ENCODE measurements at places on chromosomes 3 and 15. TPM values are rescaled to one million over a fixed set of nuclear protein-coding genes. Genes with fewer than 3 reads are reported as not detected.
A peak's percentile ranks its signal among the peaks of the same experiment; 100 is the strongest.

- H3K27ac ChIP-seq = no peak overlapping the region
- peak; percentile 36 for DNase-seq
- H3K4me1 ChIP-seq = peaks cover 36% of the 10 kb centered on the region
Measured at GRCh38 chr15:98785807-98786621, 137.7 kb downstream of the IGF1R start.

GRCh38 chr3:47000922-47001730 lies 21.7 kb downstream of the NBEAL2 start:
- no peak overlapping the region for H3K27ac ChIP-seq
- H3K36me3 ChIP-seq = peaks cover 51% of the 10 kb centered on the region
- peaks cover 17% of the 10 kb centered on the region for H3K4me1 ChIP-seq
- H3K4me3 ChIP-seq = no peak overlapping the region

DNA sequence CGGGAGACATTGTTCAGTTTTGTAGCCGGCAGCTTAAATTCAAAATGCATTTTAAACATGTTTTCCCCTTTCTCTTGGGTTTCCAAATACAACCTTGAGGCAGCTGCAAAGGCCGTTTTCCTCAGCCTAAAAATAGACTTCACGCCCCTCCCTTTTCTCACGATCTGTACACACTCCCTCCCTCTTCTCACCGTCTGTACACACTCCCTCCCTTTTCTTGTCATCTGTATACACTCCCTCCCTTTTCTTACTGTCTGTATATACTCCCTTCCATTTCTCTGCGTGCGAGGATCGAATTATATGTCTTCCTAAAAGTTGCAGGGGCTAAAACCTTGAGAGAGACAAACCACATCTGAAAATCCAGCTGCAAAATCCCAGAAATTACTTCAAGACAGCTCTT lies 8.9 kb downstream of the MUC4 start:
- peaks cover 18% of the 10 kb centered on the region for H3K27me3 ChIP-seq
- no peak for DNase-seq
- peaks cover 37% of the 10 kb centered on the region for H3K4me1 ChIP-seq
- no peak overlapping the region for H3K27ac ChIP-seq

DNA sequence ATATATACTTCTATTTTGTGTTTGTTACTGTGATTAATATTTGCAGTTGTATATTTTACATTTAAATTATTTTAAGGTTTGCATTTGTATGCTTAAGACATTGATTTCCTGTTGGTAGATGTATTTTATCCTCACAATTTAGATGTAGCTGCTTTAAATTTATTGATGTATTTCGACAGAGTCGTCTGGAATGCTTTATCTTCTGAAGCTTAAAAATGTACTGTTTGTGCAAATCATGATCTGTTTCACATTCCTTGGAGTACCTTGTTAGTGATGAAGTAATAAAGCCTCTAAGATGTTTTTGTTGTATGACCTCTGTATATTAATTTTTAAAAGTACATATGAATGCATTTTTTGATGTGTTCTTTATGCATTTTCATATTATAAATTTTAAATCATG lies 1.9 kb downstream of the CHD2 start:
- DNase-seq = no peak
- H3K27me3 ChIP-seq = peaks cover 3% of the 10 kb centered on the region

Gene GLCE
- 3.9 TPM for total RNA-seq

Gene RTP3
- total RNA-seq = not detected
